Neural progenitor cell (in vitro differentiated cells): ENCODE measurements at places on chromosomes 6 and 20. TPM values are rescaled to one million over a fixed set of nuclear protein-coding genes. Genes with fewer than 3 reads are reported as not detected.

TPD52L1 gene
- 2.7 and 9.5 TPM in 2 replicates for total RNA-seq

SLC22A23 gene
- total RNA-seq, result 0.99 and 3.3 TPM in 2 replicates

HLA-DRB1 gene
- total RNA-seq, result 4.7 and 15.1 TPM in 2 replicates

PYGB gene
- total RNA-seq, result 40.9 and 76.7 TPM in 2 replicates

TGM2 gene
- total RNA-seq, result 0.22 and 0.28 TPM in 2 replicates

NNAT gene
- total RNA-seq, result 0.37 TPM in 1 of 2 replicates, not detected in the other

TNXB gene
- total RNA-seq, result 0.71 and 3.2 TPM in 2 replicates

DLK2 gene
- 1.1 TPM in 1 of 2 replicates, not detected in the other for total RNA-seq

PDE10A gene
- total RNA-seq, result 11.9 and 17.3 TPM in 2 replicates

C6orf52 gene
- 0.45 and 2.9 TPM in 2 replicates for total RNA-seq

MYL9 gene
- total RNA-seq, result 12.4 and 22.9 TPM in 2 replicates

SYCP2L gene
- total RNA-seq, result 8.9 and 12.5 TPM in 2 replicates
